Dermis microvascular lymphatic vessel endothelial cell (primary cell): ENCODE measurements at places on chromosomes 2 and 18.

DNA sequence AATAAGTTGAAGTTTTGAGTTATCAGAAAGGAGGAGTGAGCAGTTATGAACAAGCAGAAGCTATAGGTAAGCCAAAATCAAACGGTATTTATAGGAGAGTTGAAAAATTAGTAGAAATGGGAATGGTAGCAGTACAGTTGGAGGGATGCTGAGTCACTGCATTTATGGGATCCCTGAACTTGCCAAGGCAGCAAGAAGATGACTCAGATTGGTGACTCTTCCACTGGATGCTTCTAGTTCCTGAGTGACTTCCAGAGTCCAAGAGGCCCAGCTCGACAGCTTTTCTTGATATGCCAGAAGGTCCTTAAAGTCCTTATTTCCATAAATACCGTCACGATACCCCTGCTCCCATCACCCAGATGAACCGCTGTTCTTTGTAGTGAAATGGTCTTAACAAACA lies 31.1 kb upstream of the ACTR3 start:
- DNase-seq: peak; percentile 13

GRCh38 chr2:164915566-164915965 lies 39.8 kb downstream of the SLC38A11 start:
- no peak for DNase-seq

- no peak for DNase-seq
These were observed 552.3 kb downstream of the TSN start for GRCh38 chr2:122307763-122308162.

- DNase-seq: no peak
These were observed 97.9 kb upstream of the ATL2 start for GRCh38 chr2:38474715-38475566.

- DNase-seq: no peak
These were observed 786.6 kb upstream of the ID2 start for GRCh38 chr2:7895289-7895688.

- no peak for DNase-seq
These were observed 18.0 kb downstream of the NMUR1 start for GRCh38 chr2:231512222-231512621.

DNA sequence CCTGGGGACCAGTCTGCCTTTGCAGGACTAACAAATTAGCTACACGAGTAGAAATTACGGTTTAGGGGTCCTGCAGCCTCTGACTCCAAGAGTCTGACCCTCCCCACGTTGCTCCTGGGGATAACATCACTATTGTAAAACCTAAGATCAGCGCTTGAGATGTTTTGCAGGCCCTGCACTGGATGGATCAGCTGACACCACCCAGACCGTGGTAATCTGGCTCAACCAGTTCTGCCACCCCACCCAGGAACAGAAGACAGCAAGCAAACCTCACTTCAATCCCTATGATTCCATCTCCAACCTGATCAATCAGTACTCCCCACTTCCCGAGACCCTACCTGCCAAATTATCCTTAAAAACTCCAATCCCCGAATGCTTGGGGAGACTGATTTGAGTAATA lies 31.7 kb downstream of the NGEF start:
- DNase-seq: no peak

DNA sequence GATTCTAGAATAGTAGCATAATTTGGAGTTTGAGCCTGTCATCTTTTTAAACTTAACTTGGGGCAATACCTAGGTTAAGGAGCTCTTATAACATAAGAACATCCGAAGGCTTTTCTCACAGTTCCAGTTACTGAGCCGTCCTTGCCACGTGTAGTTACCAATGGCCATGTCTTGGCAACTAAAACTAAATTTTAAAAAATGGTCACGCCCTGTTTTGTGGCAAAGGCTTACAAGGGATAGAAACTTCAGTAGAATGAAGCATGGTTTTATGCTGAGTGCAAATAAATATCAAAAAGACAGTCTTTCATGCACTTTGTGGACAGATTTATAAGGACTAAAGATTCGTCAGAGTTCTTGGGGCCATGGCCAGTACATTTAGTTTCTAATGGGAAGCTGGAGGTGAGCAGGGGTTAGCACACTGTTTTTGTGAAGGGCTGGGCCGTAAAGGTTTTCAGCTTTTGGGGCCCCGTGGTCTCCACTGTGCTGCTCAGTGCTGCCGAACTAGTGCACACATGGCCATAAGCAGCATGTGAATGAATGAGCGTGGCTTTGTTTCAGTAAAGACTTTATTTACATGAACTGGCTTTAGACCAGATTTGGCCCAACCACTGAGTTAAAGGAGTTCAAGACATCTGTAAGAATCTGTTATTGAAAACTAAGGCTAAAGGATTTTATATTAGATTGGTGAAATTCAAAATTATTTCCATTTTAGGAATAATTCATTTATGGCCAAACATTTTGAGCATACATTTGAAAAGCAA lies 41.1 kb downstream of the GRHL1 start:
- DNase-seq: no peak

- DNase-seq: no peak
These were observed 55.5 kb upstream of the SLC8A1 start for GRCh38 chr2:40507432-40507831.

DNA sequence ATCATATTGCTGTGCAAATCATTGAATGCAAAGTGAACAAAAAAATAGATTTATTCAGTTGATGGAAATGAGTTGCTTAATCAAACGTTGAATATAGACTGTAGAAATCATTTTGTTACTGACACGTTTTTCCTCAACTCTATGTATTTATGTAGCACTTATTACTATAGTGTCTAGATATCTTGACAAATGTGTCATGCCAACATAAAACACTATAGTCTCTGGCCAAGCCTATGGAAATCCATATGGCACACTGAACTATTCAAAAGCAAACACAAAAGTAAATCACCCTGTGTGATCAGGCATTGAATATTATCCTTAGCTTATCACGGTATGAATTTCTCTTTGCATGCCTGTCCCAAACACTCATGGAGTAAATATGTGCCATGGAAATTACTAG lies 131.3 kb downstream of the ZNF804A start:
- DNase-seq: no peak

GRCh38 chr2:167293943-167294775 lies 405.9 kb downstream of the XIRP2 start:
- DNase-seq: no peak

DNA sequence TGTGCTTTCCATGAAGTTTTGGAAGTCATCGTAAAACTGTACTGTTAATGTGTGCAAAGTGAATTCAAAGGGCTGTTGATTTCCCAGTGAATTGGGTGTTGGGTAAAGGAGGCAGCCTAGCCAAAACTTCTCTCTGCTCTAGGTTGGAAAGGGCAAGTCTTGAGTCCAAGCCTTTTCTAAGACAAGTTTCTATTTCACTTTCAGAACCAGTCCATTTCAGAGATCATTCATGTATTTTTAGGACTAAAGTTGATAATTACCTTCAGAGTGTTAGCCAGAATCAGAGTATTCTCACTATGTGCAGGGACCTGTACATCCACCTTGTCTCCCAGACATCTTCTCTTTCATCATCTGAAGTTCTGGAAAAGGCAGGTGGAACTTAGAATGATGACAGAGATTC lies 636.1 kb upstream of the KLHL29 start:
- no peak for DNase-seq

GRCh38 chr2:64657411-64657810 lies 3.7 kb upstream of the SERTAD2 start:
- DNase-seq: no peak

- peak; percentile 94 for DNase-seq
These were observed 139.8 kb downstream of the ZFP36L2 start for GRCh38 chr2:43086451-43087221.

GRCh38 chr2:46008091-46008870 lies 288.9 kb upstream of the EPAS1 start:
- no peak for DNase-seq

- DNase-seq: no peak
These were observed 279.5 kb upstream of the RAB6C start for GRCh38 chr2:129699781-129700573.

DNA sequence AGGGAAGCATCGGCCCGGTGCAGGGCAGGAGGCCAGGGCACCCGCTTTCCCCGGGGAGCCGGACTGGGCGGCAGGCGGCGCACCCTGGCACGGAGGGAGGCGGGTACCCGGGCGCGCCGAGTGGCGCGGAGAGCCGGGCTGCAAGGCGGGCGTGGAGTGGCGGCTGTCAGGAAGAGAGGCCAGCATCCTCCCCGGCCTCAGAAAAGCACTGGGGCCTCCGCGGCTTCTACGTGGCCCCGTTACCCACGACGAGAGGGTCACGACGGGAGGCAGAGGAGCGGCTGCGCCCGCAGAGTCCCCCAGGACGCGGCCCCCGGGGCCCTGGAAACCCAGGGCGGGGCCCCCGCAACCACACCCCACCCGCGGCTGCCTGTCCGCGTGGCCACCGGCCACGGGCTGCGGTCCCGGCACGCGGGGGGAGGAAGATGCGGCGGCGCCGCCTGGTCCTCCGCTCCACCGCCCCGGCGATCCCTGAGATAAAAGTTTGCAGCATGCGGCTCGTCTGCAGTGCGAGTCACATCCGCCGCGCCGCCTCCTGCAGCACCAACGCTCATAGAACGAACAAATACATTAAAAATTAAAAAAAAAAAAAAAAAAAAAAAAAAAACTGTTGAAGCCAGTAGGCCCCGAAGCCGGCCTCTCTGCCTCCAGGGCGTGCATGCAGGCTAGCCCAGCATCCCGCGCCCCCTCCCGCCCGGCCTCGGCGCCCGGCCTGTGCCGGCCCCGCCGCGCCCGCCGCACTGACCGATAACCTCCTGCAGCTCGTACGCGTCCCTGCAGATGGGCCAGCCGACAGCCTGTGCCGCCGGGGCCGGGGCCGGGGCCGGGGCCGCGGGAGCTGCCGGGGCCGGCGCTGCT lies 683 bp downstream of the STK39 start:
- DNase-seq: peak; percentile 67
